Activated CD4-positive, alpha-beta T cell treated with anti-CD3 and anti-CD28 coated beads, Interleukin-2, amount 50 U/mL, for 24 hours (primary cell): ENCODE measurements at places on chromosomes 5 and 9.

DNA sequence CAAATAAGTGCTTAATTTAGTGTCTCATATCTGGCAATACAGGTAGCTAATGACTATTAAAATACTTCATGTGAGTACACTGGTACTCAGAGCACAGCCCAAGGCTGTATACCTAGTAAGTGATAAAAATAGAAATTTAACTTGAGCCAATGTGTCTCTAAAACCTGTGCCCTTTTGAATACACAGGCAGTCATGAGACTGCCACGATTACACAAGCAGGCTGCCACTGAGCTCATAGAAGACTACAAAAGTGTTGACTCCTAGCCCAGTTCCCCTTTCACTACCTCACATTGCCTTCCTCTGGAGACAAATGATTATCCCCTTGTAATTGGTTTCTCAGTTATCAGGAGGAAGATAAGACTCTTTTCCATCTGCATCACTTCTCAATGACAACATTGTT lies 66.3 kb upstream of the PAPPA start:
- no peak for DNase-seq

DNA sequence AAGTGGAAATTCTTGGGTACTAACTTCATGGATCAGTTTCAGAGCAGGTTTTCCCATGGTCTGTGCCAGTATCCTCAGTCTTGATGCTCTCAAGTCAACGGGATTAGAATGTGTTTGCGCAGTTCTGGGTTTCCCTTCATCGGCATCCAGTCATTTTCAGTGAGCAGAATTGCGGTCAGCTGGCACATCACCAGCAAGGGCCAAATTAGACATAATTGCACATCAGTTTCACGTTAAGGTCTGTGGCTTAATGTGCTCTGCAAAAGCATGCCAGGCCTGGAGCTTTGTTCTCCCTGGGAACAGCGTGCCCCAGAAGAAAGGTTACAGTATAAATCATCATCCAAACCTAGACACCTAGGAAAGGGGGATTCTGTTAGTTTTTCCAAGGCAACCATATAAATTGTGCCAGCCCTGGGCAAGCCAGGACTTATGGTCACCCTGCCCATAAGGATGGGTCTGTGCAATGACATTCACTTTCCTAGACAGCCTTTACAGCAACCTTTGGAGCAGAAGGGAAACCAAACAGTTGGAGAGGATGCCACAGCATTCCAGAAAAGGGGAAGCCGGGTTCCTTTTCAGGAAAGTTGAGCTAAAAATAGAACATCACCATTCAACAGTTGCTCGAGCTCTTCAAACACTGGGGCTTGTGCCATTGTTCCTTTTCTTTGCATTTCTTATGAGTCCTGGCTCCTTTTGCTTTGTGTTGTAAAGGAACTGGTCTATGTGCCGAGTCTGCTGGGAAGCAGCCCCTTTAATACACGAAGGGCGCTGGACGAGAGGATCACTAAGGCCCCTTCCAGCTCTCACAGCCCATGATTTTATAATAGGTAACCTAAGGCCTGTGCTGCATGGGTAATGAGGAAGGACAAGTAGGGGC lies 23.1 kb downstream of the IQGAP2 start:
- no peak for DNase-seq

DNA sequence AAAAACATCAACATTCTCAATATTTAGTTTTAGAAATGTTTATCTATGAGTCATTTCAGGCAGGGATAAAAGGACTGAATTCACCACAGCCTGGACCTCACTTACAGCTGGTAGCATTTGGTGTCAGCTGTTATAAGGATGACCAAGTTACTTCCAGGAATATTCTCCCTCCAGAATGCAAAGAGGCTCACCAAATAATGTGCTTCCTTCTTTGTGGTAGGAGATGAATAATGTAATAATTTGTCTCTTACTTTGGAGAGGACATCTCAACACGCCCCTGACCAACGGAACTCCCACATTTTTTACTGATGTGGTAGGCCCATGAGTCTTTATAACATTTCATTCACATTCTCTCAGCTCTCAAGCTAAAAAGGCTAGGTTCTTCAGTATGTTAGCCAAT lies 825.9 kb upstream of the GRAMD2B start:
- DNase-seq = no peak

DNA sequence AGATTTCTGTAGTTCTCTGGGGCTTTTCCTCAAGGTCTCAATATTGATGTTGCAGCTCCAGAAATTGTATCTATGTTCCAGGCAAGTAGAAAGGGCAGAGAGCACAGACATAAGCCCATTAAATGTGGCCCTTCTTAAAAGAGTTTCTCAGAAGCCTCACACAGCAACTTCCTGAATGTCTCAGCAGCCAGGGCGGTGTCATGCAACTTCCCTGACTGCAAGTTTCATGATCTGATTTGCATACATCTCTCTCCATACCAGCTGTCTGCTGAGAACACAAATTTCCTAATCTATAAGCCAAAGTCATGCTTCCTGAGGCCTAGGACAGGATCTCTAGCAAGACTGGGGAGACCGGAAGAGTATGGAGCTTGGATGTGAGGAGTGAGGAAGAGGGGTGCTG lies 13.0 kb downstream of the RGS7BP start:
- no peak for DNase-seq

- no peak for DNase-seq
Observed at GRCh38 chr5:121667292-121667691, 184.4 kb upstream of the FTMT start.

DNA sequence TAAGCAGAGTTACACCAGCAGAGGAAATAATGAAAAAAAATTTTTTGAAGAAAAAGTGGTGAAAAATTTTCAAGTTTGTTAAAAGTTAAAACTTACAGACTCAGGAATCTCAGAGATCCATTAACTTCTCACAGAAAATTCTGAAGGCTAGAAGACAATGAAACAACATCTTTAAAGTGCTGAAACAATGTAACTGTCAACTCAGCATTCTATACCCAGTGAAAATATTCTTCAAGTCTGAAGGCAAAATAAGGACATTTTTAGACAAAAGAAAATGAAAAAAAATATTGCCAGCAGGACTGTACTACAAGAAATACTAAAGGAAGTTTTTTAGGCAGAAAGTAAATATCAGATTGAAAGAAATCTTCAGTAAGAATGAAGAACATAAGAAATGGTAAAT lies 36.7 kb upstream of the RGMB start:
- DNase-seq = no peak

DNA sequence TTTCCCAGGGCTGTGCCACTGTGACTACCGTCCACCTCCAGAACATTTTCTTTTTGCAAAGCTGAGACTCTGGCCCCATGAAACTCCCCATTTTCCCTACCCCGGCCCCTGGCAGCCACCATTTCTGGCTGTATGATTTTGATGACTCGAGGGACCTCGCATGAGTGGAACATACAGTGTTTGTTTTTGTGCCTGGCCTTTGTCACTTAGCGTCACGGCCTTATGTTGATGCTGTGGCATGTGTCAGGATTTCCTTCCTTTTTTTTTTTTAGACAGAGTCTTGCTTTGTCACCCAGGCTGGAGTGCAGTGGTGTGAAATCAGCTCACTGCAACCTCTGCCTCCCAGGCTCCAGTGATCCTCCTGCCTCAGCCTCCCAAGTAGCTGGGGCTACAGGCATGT lies 42.7 kb downstream of the ASS1 start:
- DNase-seq = no peak

DNA sequence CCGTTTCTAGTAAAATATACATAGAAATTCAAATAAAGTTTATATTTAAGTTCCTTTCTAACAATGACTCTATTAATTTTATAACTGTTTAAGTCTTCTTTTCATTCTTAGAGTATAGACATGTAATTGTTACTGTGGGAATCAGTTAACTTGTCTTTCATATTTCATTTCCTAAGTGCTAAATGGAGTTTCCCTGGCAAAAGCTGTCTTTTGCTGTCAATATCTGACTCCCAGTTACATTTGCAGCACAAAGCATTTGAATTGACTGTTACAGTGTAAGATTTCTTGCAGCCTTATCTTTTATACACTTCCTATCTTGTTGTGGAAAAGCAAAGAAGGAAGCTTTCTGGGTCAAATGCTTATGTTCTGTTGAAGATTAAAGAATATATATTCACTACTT lies 1026.3 kb downstream of the CDH9 start:
- DNase-seq = no peak

DNA sequence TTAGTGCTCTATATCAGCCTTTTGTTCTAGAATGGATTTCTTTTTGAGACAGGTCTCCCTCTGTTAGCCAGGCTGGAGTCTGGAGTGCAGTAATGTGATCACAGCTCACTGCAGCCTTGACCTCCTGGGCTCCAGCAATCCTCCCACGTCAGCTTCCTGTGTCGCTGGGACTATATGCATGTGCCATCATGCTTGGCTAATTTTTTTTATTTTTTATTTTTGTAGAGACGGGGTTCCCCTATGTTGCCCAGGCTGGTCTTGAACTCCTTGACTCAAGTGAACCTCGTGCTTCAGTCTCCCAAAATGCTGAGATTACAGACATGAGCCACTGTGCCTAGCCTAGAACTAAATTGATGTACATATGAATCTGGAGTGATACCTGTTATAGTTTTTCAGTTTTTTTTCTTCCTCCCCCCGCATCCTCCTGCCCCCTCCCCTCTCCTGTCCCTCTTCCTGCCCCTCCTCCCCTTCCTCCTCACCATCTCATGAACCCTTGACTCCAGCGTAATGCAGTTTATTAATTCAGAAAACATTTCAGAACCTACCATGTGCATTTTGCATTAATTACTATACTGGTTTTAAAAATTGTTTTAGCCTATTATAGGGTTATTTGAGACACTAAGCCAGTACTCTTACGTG lies 37.4 kb upstream of the TNFAIP8 start:
- DNase-seq = no peak

- DNase-seq = no peak
Observed at GRCh38 chr9:136324501-136325300, 2.6 kb upstream of the GPSM1 start.

DNA sequence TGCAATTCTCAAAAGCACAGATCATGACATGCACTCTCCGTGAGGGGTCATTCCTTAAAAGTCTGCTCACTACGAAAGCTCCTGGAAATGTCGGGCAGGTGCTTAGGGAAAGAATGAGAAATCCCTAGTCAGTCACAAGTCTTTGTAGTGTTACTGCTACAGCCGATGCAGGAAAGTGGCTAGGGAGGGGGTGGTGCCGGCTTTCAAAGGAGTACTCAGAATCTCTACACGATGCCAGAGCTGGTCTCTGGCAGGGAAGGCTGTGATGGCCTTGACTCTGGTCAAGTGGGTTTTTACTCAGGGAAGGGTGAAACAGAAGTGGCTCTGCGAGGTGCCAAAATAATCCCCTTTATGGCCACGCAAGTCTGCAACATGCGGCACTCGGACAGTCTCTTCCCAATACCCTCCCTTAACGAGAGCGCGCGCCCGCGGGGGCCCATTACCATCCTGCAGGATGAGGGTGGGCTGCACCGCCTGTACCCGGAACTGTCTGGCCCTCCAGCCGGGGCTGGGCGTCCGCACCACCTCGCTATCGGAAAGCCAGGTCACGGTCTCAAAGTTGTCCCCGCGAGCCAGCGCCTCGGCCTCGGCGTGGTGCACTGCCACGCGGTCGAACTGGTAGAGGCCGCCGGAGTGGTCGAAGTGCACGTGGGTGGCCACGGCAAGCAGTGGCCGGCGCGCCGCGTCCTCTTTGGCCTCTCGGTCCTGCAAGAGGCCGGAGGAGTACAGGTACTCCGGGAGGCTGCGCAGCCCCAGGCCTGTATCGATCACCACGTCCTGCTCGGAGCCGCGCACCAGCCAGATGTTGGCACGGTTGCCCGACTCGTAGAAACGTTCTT lies 956 bp downstream of the MBLAC2 start:
- peak; percentile 19 for DNase-seq

- no peak for DNase-seq
Observed at GRCh38 chr9:103068753-103069152, 73.6 kb downstream of the CYLC2 start.

- no peak for DNase-seq
Observed at GRCh38 chr5:30994176-30994575, 199.3 kb upstream of the CDH6 start.

DNA sequence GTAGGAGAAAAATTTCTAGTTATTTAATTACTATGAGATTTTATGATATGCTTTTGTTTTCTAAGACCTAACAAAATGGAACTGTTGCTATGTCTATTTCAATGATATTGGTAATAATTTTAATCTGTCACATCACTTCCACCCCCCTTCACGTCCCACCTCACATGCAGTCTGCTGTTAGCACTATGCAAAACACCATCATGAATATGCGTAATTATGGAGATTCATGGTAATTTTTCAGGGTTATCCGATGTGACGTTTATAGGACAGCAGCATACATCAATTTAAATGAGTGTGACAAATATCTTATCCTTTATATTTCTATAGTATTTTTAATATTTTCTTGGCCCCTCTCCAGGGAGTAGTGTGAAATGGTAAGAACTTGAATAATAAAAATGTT lies 283.8 kb upstream of the TMEM161B start:
- DNase-seq = no peak

DNA sequence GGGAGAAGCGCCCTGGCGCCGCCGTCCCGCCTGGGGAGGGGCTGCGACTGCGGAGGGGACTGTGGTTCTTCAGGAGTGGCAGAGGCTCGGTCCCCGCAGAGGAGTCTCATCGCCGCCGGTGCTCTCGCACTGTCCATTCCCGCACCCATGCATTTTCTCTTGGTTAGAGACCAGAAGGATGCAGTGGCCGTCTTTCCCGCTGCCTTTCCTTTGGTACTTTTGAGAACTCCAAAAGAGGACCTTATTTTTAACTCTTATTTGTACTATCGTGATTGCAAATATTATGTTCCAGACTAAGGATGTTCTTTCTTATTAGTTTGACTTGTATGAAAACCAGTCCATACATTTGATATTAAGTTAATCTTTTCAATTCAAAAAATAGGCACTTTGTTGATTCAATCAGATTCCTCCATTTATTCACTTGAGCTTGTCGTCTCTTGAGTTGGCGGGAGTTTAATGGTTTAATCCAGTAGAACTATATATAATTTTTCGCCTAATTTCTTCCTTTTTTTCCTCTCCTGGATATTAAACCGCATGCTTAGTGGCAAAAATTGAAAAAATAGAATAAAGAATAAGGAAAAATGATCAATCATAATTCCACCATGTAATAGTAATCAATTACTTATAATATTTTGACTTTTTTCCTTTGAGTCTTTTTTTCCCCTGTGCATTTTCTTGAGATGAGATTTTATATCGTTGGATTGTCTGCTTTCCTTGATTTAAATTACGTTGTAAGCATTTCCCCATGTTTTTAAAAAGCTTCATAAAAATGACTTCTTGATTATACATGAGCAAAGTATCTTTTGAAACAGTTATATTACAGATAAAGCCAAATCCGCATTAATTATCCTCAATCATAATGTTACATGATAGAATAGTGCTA lies 861 bp downstream of the ZFYVE16 start:
- DNase-seq = peak; percentile 27

- DNase-seq = no peak
Observed at GRCh38 chr9:5978523-5978922, 36.9 kb downstream of the RANBP6 start.

DNA sequence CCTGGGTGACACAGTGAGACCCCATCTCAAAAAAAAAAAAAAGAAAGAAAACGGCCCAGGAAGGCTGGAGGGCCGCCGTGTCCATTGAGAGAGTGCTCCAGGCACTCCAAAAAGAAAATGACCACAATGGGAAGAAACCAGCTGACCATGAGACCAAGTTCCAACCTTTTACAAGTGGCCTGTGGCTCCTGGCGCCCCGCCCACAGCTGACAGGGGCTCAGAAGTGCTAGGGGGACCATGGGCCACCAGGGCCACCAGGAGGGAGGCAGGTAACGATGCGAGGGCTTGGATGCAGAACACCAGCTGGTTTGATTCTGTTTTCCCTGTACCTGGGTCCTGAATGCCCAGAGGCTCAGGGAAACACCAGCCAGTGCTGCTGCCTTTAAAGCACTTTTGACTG lies 34.6 kb downstream of the FXN start:
- no peak for DNase-seq

GRCh38 chr5:2576823-2577222 lies 174.7 kb downstream of the IRX2 start:
- no peak for DNase-seq
